Fibroblast of skin of back (primary cell): ENCODE measurements at places on chromosomes 1 and 21.

- peak; percentile 70 for DNase-seq
Measured at GRCh38 chr1:168082008-168082876, 54.5 kb downstream of the GPR161 start.

DNA sequence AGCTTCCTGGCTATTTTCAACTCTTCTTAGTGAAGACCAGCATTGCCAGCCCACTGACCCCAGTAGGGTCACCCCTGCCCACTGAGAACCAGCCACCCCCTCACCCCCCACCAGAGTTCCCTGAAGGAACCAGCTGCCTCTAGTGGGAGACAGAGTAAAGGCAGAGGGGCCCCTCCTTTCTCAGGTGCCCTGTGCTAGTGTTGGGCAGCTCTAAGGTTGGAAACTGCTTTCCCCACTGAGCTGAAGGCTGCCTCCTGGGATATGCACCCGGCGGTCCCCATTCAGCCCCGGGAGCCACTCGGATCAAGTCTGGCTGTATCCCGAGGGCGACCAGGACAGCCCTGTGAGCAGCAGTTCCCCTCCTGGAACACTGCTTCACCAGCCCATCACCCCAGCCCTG, 111.0 kb downstream of the PGBD5 start:
- no peak for DNase-seq

DNA sequence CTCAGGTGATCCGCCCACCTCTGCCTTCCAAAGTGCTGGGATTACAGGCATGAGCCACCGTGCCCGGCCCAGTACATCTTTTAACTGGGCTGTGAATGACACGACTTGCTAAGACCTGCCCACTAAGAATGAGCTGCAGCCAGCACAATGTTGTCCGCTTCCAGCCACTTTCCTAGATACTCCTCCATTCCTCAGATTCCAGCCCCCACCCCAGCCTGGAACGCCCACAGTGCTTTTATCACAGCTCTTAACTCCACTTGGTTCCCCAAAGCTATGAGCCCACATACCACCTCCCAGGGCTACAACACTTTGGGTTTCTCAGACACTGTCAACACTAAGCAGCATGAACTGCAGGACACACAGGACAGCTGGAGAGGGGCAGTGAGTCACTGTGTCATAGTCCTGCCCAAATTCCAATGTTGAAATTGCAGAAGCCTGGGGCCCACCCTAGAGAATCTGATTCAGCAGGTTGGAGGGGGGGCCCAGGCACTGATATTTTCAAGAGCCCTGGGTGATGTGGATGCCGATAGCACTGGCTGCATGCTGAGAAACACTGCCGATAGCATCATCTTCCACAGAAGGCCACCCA, 58.0 kb downstream of the ACBD3 start:
- peak; percentile 83 for DNase-seq

DNA sequence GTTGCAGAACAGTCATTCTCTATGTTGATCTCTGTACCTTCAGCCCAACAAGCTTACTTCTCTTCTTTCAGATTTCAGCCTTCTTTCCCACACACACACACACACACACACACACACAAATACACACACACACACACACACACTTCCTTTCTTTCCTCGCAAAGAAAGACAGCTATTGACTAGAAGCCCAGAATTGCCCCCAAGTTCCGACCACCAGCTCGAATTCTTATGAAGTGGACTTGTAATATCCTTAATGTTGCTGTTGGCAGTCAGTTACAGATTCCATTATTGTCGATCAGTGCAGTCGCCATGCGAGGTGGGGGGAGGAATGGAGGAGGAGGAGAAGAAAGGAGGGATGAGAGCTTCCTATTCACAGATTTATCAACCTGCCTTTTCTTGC, 125.5 kb downstream of the CLEC20A start:
- peak; percentile 52 for DNase-seq

DNA sequence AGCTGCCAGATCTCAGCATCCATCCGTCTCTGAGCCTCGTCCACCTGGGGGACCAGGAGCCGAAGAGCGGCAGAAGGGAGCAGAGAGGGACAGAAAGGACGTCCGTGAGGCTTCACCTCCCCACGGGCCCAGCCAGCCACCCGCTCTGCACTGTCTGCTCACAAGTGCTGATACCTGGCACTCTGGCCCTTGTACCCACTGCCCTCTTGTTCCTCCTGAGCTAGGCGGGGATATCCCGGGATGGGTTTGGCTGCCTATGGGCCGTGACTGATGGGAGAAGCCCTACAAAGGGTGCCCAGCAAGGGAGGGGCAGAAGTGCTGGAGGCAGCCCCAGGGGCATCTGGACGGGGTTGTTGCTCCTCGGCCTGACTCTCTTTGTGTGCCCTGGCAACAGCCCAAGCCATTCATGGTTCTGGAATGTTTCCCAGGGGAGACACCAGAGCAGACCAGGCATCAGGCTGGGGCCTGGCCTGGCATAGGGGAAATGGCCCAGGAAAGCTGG, 57.6 kb downstream of the LDLRAD2 start:
- peak; percentile 96 for DNase-seq

- no peak for DNase-seq
Measured at GRCh38 chr1:199741586-199741985, 285.9 kb upstream of the NR5A2 start.

GRCh38 chr1:169620565-169620964, 9.4 kb downstream of the SELP start:
- no peak for DNase-seq

GRCh38 chr21:25881524-25882376, 147.0 kb downstream of the GABPA start:
- peak; percentile 57 for DNase-seq

GRCh38 chr1:232376632-232377493, 253.1 kb downstream of the SIPA1L2 start:
- DNase-seq: no peak

GRCh38 chr21:38314558-38314957, 57.8 kb downstream of the KCNJ15 start:
- DNase-seq: no peak

DNA sequence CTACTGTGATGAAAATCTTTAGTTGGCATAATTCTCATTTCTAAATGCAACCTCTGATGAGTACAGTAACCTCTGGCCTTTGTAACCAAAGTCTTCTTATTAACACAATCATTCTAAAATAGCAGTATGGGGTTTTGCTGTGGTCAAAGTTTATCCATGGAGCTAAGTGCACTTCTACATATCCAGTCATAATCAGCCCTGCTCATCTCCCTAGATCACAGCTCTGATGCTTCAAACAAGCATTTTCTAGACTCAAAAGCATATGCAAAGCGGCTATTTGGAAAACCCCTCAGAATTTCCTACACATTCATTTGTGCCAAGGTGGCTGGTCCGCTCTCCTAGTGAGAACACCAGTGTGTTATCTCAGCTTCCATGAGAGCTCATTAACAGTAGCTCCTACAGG, 418.6 kb downstream of the MRPL39 start:
- no peak for DNase-seq

- DNase-seq: peak; percentile 10
Measured at GRCh38 chr1:151716771-151717631, at the start of gene CELF3. Gene CELF3 (minus strand): TSS chr1:151716803. CDS start chr1:151716020, 783 bp downstream.

GRCh38 chr1:39094685-39095084, 68.5 kb downstream of the NDUFS5 start:
- DNase-seq: no peak

- peak; percentile 29 for DNase-seq
Measured at GRCh38 chr21:43864962-43865539, at the start of gene AGPAT3. Gene AGPAT3 (plus strand): TSS chr21:43865223. CDS start chr21:43959682, 94,459 bp downstream.

GRCh38 chr1:202658769-202659168, 51.5 kb downstream of the SYT2 start:
- DNase-seq: no peak

- no peak for DNase-seq
Measured at GRCh38 chr1:197081117-197081753, 14.2 kb upstream of the F13B start.

- no peak for DNase-seq
Measured at GRCh38 chr1:245060684-245061374, 94.0 kb upstream of the KIF26B start.

- no peak for DNase-seq
Measured at GRCh38 chr1:32680642-32681041, 21.9 kb downstream of the SYNC start.

DNA sequence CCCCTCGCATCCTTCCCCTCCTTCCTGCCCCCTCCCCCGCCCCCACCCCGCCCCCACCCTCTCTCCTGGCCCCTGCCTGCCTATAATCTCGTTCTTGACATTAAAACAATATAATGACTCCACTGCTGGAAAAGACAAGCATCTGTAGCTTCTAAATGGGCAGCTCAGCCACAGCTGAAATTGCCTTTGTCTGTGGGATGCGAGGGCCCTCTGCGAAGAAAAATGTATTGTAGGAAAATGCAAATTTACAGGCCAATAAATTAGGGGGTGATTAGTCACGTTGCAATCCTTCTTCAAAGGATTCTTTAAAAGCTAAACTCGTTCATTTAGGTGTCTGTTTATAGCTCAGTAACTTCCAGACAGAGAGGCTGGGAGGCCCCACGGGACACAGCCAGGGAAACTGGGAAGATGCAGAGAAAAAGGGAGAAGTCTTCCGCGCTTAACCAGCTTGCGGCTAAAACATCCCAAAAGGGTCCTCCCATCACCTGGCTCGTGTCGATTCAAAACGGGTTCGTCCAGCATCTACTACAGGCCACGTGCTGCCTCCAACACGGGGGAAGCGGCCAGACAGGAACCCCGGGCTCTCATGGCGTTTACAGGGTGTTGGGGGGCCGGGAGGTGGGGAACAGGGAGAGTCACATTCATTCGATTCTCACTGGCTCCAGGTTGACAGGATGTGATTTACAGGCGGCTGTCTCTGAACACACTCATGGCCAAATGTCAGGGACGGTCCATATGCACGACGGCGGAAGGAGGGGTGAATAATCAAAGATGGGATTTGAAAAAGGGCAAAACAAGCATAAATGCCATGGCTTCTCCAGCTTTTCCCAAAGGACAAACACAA, 100.5 kb upstream of the ZBTB40 start:
- DNase-seq: no peak

DNA sequence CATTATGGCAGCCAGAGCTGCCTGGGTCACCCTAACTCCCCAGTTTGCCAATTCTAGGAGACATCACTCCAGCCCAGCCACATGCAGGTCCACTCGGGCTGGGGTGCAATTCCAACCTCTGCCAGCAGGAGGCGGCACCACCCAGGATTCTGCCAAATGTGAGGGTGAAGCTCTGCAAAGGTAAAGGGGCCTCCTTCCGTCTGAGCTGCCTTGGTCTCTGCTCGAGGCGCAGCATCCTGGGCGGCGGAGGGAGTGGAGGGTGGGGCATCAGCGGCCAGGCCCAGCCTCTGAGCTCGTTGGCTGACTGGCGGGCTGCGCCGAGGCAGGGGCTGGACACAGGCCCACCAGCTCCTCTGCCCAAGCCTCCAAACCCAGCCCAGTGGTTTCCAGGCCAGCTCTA, 63.8 kb downstream of the ARHGEF16 start:
- DNase-seq: no peak

DNA sequence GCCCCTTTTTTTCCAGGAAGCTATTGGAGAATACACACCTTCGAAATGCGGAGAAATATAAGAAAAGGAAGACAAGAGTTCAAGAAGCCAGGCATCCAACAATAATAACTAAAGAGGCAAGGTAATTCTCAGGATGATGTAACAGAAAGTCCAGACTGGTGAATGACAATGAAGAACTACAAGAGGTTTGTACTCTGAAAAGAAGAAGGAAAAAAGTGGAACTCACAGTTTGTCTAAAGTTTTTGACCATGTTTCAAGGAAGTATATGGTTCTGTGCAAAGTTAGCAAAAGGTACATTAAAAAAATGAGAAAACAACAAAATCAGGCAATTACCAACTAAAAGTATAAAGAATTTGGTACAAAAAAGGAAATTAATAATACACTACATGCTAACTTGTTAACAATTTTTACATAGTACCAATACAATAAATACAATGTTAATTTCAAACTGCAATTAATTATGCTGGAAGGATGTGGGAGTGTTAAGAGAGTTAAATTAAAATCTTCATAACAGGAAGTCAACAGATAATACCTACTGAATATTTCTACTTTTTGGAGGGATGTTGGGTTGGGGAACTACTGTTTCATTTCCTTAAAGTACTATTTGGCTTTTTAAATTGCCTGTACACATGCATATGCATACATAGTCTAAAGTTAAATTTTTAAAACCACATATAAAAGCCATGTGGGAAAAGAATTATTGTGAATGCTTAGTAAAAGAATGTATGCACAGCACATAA, 12.9 kb upstream of the CD55 start:
- no peak for DNase-seq

DNA sequence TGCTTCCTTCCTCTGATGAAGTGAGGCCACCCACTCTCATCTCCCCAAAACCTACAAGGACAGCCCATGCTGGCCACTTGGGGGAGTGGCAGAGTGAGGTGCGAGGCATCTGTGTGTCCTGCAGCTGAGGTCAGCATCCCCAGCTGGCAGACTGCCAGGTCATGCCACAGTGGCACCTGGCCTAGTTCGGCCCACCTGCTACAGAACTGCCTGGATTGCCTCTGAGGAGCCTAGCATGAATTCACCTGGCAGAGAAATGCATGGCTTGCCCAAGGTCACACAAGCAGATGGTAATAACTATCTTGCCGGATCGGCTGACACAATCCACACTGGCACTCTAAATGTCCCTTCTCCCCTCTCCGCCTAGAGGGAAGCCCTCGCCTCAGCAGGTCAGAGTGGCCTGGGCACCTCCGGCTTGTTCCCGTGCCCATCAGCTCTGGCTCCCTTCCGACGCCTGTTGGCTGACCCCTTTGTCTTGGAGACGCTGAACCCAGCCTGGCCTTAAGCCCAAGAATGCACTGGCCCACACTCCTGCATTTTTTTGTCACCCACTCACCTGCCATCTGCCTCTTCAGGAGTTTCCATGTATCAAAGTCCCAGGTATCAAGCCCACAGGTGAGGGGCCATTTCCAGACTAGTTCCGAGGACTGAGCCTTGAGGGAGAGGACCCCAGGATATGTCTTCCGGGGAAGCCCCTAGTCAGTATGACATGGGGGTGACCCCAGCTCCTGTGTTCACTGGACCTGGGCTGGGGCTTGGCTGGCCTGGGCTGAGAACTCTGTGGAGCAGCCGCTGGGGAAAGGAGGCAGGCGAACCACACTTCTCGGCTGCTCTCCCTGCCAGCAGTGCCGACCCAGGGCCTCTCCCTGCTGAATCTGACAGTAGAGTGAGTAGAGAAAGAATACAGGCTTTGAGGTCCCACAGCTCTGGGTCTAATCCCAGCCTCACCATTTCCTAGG, 21.7 kb downstream of the ECE1 start:
- DNase-seq: no peak
